Amniotic epithelial cell (primary cell): ENCODE measurements at places on chromosomes 5 and 9.

- no peak for DNase-seq
Measured at GRCh38 chr5:66666778-66667177, 70.6 kb downstream of the MAST4 start.

- peak; percentile 100 for DNase-seq
Measured at GRCh38 chr5:37668524-37669047, 171.3 kb downstream of the GDNF start.

- no peak for DNase-seq
Measured at GRCh38 chr9:69943148-69943806, 100.4 kb upstream of the MAMDC2 start.

DNA sequence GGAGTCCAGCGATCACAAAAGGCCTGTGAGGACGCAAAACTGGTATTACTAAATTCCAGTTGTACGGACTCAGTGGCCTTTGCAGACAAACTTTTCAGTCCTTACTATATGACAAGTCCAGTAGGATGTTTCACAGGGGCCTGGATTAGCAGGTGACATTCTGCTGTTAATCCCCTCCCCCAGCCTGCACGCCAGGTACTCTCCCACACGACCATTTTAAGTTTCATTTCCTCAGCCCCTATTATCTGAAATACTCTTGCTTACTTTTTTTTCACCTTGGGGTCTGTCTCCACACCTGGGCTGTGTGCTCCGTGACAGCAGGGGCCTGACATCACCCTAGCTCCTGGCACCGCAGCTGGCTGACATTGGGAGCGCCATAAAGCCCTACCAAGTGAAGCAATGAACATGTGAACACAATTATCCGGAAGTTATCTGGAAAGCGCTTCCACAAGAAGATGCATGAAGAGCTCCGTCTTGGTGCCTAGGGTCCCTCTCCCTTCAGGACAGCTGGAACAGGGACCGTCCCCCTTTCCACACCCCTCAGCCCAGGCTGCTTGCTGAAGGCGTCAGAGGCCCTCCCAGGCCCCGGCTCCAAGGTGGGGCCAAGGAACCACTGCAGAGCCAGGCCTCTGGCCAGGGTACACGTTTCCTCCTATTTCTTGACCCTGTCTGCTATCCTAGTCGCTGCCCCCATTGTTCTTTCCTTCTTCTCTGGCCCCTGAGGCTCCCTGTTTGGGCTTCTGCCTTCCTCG lies 39.7 kb upstream of the ZNF622 start:
- no peak for DNase-seq

- DNase-seq = peak; percentile 56
Measured at GRCh38 chr5:32501071-32502002, 56.8 kb upstream of the ZFR start.

DNA sequence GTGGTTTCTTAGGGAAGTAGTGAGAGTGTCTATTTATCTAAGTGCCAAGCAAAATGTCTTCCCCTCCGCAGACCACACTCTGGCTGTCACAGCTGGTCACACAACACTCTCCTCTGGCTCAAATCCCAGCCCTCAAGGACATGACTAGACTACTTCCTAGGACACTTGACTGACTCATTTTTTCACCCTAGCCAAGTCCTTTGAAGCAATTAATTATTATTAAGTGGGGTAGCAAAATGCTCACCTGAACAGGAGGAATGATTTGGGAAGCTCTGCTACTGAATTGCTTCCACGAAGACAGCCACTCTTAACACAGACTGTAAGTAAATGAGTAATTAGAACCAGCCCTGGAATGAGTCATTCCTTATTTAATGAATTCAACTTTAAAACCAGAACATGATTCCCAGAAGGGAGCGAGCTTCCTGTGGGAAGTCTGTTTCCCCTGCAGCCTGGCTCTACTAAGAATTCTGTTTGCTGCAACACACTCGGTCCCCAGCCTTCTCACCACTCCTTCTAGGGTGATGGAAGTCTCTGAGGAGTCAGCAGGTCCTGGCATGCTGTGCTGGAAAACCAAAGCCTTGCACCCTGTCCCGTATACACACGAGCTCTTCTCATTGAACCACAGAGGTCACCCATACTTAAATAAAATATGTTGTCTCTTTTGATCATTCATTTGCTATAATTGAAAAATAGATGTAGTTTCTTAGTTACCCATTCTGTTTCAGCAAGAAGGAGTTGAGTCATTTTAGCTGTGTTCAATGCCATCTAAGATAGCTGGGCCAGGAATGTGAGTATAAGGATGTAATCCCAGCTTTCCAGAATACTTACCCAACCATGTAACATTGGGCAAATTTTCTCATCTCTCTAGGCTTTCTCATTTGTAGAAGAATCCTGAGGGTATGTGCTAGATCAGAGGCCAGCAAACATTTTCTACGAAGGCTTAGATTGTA lies 218.6 kb upstream of the RASEF start:
- peak; percentile 8 for DNase-seq

GRCh38 chr5:135062216-135063055 lies 28.4 kb upstream of the PITX1 start:
- no peak for DNase-seq

GRCh38 chr5:157047898-157048297 lies 11.0 kb downstream of the HAVCR1 start:
- DNase-seq = no peak

GRCh38 chr9:133120501-133121197 lies 391 bp downstream of the RALGDS start:
- DNase-seq = no peak

- no peak for DNase-seq
Measured at GRCh38 chr5:124403281-124403680, 343.2 kb downstream of the ZNF608 start.

DNA sequence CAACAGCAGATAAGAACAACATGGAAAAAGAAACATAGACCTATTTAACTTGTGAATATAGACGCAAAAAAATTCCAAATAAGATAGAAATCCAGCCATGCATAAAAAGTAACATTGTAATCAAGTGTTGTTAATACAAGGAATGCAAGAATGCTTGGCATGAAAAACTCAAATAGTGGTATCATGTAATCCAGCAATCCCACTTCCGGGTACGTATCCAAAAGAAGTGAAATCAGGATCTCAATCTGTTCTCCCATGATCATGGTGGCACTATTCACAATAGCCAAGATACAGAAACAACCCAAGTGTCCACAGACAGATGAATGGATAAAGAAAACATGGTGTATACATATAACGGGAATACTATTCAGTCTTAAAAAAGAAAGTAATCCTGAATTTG lies 437.4 kb downstream of the ARHGEF28 start:
- DNase-seq = no peak

- no peak for DNase-seq
Measured at GRCh38 chr5:74094096-74094781, 468.2 kb downstream of the ARHGEF28 start.

DNA sequence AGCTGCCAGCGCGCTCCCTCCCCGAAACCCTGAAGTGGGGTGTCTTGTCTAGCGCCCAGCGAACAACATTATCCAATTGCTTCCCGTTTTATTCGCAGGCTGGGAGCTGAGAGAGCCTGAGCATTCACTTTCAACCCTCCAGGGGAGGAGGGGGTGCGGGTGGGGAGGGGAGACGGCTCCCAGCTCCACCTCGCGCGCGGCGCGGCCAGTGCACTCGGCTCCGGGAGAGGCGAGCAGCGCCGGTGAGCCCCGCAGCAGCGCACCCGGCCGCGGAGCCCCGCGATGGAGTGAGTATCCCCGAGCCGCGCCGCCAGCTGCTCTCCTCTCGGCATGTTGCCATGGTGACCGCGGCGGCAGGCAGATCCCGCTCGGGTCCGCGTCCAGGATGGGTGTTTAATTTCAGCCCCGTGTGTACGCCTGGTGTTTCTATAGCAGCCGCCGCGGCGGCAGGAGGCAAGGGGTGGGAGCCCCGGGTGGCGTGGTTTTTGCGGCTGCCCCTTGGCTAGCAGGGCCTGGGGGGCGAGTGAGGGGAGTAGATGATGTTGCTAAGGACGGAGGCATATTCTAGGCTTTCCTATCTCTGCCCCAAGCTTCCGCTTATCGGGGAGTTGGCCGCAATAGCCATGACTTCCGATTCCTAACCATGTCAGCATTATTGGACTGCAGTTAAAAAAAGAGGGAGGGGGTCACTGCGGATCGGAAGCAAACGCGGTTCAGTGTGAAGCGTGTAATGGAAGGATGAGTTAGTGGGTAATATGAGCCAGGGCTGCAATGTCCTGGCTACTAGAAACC lies 139.2 kb upstream of the PALM2AKAP2 start:
- DNase-seq = no peak

DNA sequence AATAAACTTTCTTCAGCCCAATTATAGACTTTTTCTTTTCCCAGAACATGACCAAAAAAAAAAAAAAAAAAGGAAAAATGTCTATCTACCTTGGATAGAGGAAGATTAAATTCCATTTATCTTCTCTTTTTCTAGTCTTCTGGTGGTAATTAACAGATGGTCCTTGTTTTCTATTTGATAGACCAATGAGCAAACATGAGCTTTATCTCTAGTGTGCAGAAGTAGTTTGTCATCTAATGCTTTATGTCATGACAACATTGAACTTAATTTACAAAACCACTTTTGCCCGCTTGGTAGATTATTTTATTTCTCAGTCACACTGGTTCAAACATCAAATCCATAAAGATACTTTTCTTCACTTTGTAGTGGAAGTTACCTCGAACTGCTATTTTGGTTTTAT lies 69.5 kb upstream of the ELL2 start:
- DNase-seq = no peak

- no peak for DNase-seq
Measured at GRCh38 chr9:116476935-116477381, 210.1 kb upstream of the TRIM32 start.

- DNase-seq = peak; percentile 67
Measured at GRCh38 chr9:96417051-96417586, 1.1 kb downstream of the ZNF367 start.

DNA sequence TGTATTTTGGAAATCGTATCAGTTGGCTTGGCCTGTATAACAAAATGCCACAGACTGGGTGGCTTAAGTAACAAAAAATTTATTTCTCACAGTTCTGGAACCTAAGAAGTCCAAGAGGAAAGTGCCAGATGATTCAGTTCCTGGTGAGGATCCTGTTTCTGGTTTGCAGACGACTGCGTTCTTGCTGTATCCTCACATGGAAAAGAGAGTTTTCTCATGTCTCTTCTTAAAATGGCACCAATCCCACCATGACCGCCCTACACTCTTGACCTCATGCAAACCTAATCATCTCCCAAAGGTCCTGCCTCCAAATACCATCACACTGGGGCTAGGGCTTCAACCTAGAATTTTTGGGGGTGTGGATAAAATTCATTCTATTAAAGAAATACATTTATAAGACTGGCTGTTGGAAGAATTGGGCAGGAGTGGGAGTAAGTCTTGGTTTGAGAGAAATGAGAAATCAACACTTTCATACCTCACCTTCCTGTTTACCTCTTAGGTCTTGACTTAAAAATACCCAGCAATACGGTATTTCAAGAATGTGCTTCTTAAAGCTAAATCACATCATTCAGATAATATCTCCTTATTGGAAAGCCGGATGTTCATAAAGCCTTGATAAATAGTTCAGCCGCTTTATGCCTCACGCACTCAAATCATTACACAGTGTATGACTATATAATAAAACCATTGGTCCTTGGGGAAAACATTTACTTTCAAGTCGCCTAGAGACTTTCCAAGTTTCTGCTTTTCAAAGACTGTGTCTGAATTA lies 28.7 kb downstream of the PTTG1 start:
- peak; percentile 14 for DNase-seq

GRCh38 chr9:119369680-119370366 lies 588 bp upstream of the BRINP1 start:
- no peak for DNase-seq

DNA sequence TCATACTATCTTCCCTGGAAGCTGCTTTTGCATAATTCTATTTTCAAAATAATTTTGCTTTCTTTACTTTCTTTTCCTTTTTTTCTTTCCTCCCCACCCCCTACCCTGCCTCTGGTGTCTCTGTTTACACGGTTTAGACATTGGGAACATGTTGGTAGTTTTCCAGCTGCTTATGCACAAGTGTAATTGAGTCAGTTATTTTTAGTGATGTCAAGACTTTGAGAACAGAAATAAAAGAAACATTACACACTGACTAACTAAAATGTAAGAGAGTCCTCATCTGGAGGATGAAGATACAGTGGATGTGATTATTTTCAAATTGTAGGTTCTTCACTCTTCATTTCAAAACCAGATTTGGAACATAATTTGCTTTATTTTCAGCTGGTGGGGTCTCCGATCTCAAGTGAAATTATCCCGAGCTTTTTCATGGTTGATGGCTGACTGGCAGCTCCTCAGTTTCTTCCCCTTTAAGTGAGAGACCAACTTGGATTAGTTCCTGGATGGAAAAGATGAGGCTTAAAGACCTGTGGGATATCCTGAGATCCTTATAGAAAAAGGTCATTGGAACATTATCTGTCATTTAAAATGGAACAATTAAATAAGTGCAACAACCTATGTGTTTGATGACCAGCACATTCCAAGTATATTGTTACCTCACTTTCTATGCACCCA lies 154.4 kb upstream of the ZNF462 start:
- DNase-seq = peak; percentile 29

DNA sequence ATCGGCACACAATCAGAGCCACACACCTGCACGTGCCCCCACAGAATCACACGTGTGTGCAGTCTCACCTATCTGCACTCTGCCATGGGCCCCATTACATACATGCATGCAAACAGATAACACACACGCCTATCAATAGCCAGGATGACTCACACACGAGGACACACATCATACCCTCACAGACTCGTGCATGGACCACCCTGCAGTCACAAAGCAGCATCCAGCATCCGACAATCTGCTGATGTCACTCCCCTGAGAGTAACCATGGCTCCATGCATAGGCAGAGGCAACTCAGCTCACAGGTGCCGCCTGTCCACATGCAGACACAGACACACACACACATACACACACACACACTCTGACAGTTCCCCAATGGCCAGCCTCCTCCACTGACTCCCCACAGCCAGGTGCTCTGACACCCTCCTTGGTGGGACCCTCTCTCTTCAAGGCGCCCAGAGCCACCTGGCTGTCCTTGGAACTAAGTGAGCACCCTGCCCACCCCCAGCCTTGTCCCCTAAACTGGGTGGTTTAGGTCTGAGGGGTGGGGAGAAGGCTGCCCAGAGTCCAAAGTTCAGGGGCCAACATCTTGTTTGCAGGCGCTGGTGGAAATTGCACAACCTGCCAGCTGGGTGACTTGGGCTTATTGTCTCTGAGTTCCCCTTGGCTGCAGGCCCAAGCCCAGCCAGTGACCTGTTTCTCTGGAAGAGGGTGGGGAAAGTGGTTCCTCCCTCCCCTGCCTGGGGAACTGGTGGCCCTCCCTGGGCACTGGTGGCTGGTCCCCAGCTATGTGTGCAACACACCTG lies 34.6 kb upstream of the NEK6 start:
- peak; percentile 27 for DNase-seq
